ENCODE measurements at places on chromosomes 2 and 18.

DNA sequence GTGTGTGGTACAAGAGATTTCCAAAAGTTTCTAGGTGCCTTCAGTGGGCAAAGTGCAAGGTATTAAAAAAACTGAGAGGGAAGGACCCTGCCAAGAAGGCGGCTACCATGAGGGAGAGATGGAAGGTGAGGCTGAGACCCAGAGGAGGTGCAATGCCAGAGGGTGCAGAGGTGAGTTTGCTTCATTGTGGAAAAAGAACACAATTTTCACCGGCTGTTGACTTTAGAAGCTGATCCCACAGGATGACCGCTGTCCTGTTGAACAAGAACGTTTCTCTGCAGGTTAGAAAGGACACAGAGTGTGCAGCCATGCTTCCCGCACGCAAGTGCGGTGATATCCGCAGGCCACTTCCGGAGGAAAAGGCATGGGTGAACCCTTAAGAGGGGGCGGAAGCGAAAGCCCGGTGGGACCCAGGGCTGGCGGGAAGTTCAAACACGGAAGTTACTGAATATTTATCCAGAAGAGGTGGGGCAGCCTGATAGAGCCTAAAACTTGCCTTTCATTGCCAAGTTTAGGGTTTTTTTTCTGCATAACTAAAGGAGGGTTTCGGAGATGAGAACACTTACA, 16.6 kb downstream of the SP110 start:
- DNase-seq = no peak

- no peak for DNase-seq
Observed at GRCh38 chr18:58738322-58738721, 67.1 kb downstream of the MALT1 start.

- no peak for DNase-seq
Observed at GRCh38 chr2:137981112-137981656, 16.9 kb downstream of the HNMT start.

GRCh38 chr2:134630504-134631159, 88.2 kb downstream of the TMEM163 start:
- no peak for DNase-seq

GRCh38 chr18:35193316-35193715, 47.5 kb upstream of the ZNF397 start:
- no peak for DNase-seq

GRCh38 chr2:60213865-60214625, 339.4 kb downstream of the BCL11A start:
- DNase-seq = no peak

DNA sequence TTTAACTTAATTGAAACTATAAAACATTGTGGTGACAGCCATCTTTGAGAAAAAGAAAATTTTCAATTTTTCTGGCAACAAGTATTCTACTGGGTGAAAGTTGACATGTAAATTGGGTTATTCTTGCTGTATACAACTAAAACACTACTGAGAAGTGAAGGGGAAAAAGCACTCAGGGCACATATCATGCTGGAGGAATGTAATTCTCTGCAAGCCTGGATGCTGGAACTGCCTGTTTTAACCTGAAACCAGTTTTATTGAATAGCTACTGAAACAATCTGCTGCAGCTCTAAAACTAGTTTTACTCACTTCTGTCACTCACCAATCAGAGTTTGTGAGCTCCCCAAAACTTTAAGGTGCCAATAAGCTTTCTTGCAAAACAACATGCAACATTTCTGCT, 1136.0 kb downstream of the LRP1B start:
- DNase-seq = no peak

DNA sequence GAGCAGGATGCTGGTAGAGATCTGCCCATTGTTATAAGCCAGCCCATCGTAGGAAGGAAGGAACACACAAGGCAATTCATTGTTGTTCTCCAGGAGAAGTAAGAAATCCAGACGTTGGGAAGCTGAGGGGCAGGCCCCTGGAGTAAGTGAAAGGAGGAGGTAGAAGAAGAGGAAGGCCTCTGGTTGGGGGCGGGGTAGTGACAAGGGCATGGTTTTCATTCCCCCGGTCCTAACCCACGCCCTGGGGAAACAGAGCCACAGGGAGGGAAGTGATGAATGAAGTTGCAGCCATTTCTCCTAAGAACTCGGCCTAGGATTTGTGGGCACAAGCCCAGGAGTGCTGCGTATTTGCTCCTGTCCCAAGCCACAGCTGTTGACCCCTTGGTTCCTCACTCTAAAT, 18.0 kb downstream of the LBH start:
- DNase-seq = no peak

GRCh38 chr2:168459256-168459655, 3.2 kb downstream of the CERS6 start:
- no peak for DNase-seq

- DNase-seq = no peak
Observed at GRCh38 chr2:25331686-25332365, 9.9 kb downstream of the DNMT3A start.

- DNase-seq = no peak
Observed at GRCh38 chr2:7429733-7430132, 512.5 kb downstream of the RNF144A start.

- DNase-seq = no peak
Observed at GRCh38 chr2:126784045-126784444, 114.6 kb upstream of the TEX51 start.

- DNase-seq = no peak
Observed at GRCh38 chr2:69315160-69315761, 71.8 kb downstream of the GFPT1 start.

DNA sequence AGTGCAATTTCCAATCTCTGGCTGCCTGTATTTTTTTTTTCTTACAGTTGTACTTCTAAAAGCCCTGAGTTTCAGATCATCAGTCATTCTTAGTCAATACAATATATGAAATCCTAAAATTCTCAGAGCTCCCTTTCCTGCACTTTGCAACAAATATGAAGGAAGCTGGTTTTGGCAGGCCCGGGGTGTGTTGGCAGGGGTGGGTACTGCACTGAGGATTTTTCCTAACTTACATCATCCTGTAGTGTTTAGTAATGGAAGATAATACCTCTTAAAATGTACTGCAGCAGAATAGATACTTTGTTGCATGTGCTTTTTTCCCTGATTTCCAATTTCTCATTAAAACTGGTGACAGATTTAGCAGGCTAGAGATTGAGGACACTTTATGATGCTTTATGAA, 374.6 kb downstream of the PTH2R start:
- DNase-seq = no peak

DNA sequence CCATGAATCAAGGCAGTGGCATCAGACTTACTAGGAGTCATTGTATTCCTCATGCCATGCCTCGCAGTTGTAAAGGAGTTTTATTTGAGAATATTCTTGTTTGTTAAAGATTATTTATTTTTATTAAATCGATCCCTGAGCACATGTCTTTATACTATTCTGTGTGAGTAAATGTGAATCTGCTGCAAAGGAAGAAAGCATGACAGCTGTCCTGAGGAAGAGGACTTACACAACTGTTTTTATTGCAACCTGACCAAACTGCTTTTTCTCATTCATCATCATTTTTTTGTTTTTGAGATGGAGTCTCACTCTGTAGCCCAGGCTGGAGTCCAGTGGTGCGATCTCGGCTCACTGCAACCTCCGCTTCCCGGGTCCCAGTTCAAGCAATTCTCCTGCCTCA, 34.1 kb downstream of the INO80D start:
- DNase-seq = no peak

- no peak for DNase-seq
Observed at GRCh38 chr18:9629709-9630108, 15.3 kb upstream of the PPP4R1 start.

- no peak for DNase-seq
Observed at GRCh38 chr2:104932243-104932642, 78.3 kb downstream of the POU3F3 start.

GRCh38 chr2:53867169-53867568, 7.4 kb upstream of the GPR75 start:
- DNase-seq = no peak

GRCh38 chr2:214593727-214594126, 182.9 kb downstream of the VWC2L start:
- DNase-seq = no peak

DNA sequence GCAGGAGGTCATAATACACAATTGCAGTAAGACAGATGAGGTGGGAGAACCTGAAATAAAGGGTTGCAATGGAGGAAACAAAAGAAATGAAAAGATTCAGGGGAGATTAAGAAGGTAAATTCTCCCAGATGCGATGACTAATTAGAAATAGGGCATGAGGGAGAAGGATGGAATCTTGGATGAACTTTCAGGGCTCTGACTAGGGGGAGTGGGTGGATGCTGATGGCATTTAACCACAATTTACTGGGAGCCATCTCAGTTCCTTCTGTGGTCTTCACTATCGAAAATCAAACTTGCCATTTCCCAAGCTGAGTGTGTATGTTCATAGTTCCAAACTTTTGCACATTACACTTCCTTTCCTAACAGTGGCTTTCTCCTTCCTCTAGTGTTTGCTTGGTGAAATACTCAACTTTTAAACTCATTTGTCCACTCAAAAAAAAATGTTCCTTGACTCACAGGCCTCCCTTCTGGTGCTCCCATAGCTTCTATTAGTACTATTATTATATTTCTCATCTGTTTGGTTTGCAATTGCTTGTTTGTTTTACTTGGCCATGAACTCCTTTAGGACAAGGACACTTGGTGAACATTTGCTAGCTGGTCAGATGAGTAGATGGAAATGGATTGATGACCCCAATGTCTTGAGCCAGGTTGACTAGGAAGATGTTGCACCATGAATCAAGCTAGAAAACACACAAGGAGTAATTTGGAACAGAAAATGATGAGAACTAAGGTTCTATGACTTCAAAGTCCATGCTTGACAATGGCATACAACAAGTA, 178.5 kb downstream of the DIS3L2 start:
- no peak for DNase-seq

DNA sequence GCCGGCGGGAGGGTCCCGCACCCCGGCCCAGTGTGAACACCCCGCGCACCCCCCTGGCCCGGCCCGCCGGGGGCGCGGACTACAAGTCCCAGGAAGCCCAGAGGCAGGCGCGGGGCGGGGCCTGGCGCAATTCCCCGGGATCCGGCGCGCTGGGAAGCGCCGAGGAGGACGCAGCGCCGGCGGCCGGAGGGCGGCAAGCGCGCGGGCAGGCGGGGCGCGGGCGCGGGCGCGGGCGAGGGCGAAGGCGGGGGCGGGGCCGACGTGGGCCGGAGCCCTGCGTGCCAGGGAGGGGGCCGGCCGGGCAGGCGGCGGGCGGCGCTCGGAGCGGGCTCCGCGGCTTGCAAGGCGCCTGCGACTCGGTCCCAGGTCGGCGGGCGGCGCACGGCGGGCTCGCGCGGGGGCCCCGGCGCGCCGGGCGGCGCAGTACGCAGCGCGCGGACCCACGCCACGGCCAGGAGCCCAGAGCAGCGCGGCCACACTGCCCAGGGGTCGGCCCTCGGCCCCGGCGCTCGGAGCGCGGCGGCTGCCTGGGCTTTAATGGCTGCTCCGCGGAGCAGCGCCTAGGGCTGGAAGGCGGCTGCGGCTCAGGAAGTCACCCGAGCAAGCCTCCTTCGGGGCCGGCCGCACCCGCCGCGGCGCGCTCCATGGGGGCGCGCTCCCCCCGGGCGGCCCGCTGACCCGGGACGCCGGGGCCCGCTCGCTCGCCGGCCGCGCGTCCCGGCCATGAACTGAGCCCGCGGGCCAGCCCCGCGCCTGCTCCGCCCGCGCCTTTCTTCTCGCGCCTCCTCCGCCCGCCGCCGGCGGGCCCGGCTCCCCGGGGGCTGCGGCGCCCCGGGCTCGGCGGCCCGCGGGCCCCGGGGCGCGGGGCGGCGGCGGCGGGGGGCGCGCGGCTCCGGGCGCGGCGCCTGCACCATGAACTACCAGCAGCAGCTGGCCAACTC, at the start of gene AGAP1:
AGAP1 (plus strand) TSS at position 269 of the 941 bp plus-strand sequence.
- DNase-seq = no peak

DNA sequence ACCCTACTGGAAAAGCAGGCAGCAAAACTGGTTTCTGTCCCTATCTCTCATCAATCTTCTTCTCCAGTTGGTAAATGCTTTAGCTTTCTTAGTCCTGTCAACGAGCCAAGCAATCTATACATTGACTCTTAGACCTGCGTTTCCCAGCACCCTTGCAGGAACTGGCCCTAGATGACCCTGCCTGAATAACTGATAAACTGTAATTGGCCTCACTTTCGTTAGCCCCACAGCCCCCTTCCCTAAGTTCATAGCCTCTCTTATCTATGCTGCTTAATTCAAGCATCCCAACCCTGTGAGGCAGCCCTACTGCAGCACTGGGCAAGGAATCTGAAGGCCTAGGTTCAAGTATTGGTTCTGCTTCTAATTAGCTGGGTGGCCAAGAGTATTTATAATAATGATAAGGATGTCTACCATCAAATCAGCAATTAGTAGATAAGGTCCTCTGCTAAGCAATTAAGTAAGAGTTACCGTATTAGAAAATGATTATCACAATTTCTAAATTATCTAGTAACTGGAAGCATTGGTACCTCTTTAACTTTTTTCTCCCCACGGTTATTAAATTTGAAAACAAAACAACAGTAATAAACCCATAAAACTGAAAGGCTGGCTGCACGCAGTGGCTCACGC, 86.4 kb upstream of the RMDN2 start:
- DNase-seq = no peak

DNA sequence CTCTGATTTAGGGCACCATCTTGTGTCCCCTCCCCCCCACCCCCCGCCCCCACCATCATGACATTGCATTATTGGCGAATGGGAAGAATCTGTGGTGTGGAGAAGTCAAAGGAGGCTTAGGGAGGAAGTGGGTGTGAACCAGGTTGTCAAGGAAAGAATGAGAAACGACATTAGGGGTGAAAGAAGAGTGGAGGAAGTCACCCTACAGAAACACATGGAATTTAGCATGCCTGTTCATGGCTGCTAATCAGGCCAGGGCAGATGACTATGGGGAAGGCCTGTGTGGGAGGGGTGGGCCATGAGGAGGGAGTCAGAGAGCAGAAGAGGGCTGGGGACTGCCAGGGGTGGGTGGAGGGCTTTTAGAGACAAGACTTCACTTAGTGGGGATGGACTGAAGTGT, 81.6 kb downstream of the AOX1 start:
- no peak for DNase-seq

DNA sequence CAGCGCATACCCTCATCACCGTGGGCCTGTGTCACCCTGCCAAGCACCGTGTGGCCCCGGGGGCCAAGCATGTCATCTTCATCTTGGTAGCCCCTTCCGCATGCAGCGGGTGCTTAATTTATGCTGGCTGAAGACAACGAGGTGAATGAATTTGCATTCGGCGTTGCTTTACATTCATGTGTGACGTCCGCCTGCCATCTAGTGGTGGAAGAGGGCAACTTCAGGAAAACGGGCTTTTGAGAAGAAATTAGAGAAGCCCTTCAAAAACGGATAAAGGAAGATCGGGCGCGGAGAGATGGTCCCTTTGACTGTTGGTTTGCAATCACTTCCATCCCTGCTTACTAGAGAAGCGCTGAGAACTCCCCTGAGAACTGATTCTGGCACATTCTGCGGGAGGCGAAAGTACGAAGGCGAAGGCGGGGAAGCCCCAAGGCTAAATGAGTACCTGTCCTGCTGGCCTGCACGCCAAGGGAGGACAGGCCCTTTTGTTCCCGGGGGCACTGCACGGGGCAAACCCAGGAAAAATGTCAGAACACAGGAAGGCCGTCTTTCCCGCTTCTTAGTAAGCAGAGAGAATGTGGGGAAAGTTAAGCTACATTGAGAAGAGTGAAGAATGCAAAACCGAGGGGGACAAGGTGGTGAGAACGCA, 145.9 kb downstream of the ZNF516 start:
- DNase-seq = peak; percentile 47

- no peak for DNase-seq
Observed at GRCh38 chr18:31607384-31607783, 15.7 kb downstream of the TTR start.

All from GM18507 (cell line).